ENCODE measurements at places on chromosomes 2 and 18. TPM values are rescaled to one million over a fixed set of nuclear protein-coding genes. Genes with fewer than 3 reads are reported as not detected.

CCDC148 gene
- total RNA-seq, result 0.45 TPM

ZNF532 gene
- total RNA-seq, result 22.9 TPM

ACKR3 gene
- 12.0 TPM for total RNA-seq

INHA gene
- total RNA-seq, result 0.47 TPM

ACOXL gene
- not detected for total RNA-seq

COLEC12 gene
- 0.06 TPM for total RNA-seq

CRYBA2 gene
- not detected for total RNA-seq

RESP18 gene
- total RNA-seq, result not detected

SNED1 gene
- 0.83 TPM for total RNA-seq

ARHGEF4 gene
- total RNA-seq, result 9.3 TPM

CDKL4 gene
- total RNA-seq, result not detected
